ENCODE measurements at places on chromosomes 3 and 15. TPM values are rescaled to one million over a fixed set of nuclear protein-coding genes. Genes with fewer than 3 reads are reported as not detected.

COL6A5 gene
- total RNA-seq: under 0.01 TPM

MNS1 gene
- total RNA-seq: 1.5 TPM

SLCO3A1 gene
- total RNA-seq: 4.2 TPM

PARP15 gene
- under 0.01 TPM for total RNA-seq

CCDC39 gene
- 0.12 TPM for total RNA-seq

TRPC1 gene
- total RNA-seq: 51.9 TPM

ALDH1A2 gene
- 10.9 TPM for total RNA-seq

MEIS2 gene
- 72.7 TPM for total RNA-seq
